ENCODE measurements at places on chromosomes 11 and 22.

GRCh38 chr22:24285245-24285644 is 14.6 kb downstream of the SPECC1L start:
- DNase-seq: no peak

- peak; percentile 79 for DNase-seq
These were observed 55.1 kb downstream of the MTMR3 start for GRCh38 chr22:29937940-29938693.

- no peak for DNase-seq
These were observed 2.2 kb downstream of the TANGO2 start for GRCh38 chr22:20022978-20023613.

- no peak for DNase-seq
These were observed 217.3 kb upstream of the TMEM45B start for GRCh38 chr11:129598378-129598777.

GRCh38 chr11:46736615-46737014 is 17.6 kb downstream of the F2 start:
- no peak for DNase-seq

- DNase-seq: no peak
These were observed 367.4 kb upstream of the FAT3 start for GRCh38 chr11:91857179-91857578.

GRCh38 chr11:19389787-19390303 is 149.1 kb upstream of the E2F8 start:
- DNase-seq: no peak

- DNase-seq: peak; percentile 7
These were observed 387.1 kb downstream of the SOX6 start for GRCh38 chr11:15969281-15969680.

GRCh38 chr11:10236840-10237239 is 57.2 kb downstream of the SBF2 start:
- no peak for DNase-seq

- DNase-seq: no peak
These were observed 88.5 kb downstream of the TRIM44 start for GRCh38 chr11:35750981-35751663.

DNA sequence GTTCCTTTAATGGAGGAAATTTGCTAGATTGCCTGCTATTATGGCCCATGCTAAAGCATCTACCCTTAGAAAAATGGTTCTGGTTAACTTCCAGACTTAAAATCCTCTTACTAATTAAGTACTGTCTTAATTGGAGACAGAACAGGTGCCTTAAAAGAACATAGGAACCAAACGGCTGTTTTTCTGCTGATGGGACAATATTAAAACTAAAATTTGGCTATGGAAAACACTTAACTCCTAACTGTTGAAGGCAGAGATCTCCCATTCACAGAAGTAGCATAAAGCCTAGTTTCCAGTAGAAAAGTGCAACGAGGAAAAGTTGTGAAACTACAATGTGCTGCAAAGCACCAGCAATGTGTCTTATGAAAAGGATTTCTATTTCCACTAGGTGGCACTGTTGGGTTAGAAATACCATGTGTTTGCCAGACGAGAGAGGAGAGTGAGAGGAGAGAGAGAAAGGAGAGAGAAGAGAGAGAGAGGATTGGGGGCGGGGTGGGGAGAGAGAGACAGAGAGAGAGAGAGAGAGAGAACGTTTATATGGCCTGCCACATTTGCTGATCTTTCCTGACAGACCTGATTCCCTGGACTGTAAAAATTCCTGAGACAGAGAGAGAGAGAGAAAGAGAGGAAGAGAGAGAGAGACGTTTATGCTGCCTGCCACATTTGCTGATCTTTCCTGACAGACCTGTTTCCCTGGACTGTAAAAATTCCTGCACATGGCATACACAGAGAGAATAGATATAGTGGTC is 51.5 kb downstream of the FAM181B start:
- DNase-seq: peak; percentile 6

GRCh38 chr11:80096736-80097135 is 655.9 kb upstream of the TENM4 start:
- no peak for DNase-seq

GRCh38 chr11:128039140-128040021 is 548.0 kb downstream of the ETS1 start:
- DNase-seq: no peak

DNA sequence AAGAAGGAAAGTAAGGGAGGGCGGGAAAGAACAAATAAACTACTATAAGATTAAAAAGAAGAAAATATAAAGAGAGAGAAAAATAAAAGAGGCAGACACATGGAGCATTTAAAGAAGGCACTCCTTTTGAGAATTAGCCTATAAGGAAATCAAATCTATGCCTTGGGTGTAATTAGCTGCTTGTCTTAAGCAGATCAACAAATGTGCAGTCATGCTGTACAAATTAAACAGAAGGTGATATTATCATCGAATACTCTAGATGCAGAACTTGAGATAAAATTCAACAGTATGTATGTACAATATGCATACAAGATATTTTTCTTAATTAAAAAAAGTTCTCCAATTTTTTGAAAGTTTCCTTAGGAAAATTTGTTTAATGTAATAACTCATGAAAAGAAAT is 623.0 kb upstream of the CHORDC1 start:
- DNase-seq: no peak

DNA sequence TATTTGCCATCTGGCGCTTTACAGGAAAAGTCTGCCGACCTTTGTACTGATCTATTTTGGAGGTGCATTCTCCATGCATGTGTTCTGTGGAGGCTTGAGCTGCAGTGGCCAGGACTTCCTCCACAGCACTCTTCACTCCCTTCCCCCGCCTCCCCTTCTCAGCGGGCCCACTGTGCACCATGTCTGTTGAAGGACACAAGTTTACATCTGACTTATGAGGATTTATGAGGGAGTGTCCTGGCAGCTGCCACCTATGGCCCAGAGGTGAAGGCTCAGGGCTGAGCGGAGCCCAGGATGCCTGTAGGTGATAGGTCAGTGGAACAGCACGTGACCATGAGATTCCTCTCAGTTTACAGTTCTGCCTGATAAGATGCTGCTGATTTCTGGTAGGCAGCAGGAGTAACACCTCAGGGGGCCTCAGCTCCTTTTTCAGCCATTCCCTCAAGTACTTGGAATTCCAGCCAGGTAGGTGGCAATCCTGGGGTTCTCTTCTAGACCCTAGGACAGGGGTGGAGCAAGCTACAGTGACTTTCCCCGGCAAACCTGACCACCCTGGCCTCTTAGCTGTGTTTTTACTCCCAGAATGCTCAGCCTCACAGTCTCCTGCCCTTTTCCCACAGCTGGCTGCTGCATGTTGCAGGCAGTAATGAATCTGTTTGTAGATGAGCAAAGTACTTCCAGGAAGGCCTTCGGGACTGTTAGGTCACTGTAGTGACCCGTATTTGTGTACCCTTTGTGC is 59.9 kb downstream of the PPFIBP2 start:
- no peak for DNase-seq

GRCh38 chr22:47032956-47033647 is 270.7 kb downstream of the TBC1D22A start:
- no peak for DNase-seq

- DNase-seq: no peak
These were observed 2.6 kb upstream of the SART1 start for GRCh38 chr11:65958774-65959420.

DNA sequence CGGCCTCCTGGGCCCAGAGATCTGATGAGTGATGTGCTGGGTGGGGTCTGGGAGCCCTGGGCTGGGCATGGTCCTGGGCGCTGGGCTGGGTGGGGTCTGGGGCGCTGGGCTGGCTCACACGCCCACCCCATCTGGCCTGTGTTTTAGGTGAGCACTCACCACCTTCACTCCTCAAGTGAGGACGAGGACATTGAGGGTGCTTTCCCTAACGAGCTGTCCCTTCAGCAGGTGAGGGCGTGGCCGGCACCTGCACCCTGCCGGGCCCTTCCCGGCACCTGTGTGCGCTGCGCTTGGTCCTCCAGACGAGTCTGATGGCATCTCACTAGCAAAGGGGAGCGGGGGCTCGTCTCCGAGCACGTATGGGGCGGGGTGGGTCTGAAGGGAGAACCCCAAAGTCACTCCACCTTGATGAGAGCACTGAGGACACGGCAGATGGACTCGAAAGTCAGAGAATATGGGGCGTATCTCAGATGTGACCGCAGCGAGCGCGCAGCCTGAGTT is 37.9 kb downstream of the SBF1 start:
- DNase-seq: peak; percentile 10

All from GM06990 (cell line).